NCI-H345 (cell line): ENCODE measurements at places on chromosomes 11 and 22.

DNA sequence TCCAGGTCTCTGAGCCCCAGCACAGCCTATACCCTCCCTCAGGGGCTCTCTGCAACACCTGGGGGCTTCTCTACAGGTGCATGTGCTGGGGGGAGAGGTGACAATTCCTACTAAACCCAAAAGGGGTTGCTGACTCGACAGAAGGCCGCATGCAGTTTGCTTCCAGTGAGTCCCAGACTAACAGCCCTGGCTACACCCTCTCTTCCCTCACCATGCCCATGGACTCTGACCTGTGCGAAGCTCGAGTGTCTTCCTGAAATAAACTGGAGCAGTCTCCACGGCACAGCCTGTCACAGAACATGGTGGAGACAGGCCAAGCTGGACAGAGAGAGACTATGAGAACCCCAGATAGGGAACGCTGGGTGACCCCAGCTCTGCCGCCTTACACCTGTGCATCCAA is 16.6 kb downstream of the PLEKHA7 start:
- no peak for DNase-seq

DNA sequence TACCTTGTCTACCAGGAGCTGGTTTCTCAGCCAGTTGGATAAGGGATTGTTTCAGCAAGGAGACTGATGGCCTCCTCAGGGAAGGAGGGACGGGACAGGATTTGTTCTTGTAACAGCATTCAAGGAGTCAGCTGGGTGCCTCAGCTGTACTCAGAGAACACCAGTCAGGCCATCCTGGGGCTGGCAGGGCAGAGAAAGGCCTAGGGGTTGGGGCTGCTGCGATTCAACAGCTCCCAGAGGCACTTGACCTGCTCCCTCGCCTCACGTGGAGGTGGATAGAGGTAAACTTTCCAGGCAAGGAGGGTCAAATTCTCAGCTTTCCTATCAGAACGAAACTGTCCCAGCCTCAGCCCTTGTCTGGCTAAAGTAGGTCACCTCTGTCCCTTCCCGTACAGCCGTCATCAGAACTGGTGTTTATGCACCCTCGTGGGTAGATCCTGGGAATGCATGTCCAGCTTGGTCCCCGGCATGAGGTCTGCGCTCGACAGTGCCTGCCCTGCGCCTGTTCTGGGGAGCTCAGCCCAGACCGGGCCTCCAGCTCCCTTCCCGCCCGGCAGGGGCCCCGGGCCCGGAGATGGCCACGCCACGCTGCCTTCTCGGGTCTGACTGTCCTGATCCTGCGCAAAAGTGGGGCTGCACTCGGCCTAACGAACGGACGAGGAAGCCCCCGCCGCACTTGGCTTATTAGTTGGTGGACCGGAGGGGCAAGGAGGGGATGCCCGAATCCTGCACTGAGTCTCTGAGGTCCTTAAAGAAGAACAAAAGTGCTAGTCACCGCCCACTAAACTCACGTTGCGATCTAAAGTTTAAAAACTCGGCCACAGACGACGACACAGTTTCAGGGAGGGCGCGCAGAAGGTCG is 762 bp upstream of the CCDC134 start:
- no peak for DNase-seq

GRCh38 chr11:33656768-33657167 is 43.9 kb downstream of the C11orf91 start:
- DNase-seq: no peak

GRCh38 chr22:39617342-39617741 is 46.8 kb downstream of the CACNA1I start:
- no peak for DNase-seq

DNA sequence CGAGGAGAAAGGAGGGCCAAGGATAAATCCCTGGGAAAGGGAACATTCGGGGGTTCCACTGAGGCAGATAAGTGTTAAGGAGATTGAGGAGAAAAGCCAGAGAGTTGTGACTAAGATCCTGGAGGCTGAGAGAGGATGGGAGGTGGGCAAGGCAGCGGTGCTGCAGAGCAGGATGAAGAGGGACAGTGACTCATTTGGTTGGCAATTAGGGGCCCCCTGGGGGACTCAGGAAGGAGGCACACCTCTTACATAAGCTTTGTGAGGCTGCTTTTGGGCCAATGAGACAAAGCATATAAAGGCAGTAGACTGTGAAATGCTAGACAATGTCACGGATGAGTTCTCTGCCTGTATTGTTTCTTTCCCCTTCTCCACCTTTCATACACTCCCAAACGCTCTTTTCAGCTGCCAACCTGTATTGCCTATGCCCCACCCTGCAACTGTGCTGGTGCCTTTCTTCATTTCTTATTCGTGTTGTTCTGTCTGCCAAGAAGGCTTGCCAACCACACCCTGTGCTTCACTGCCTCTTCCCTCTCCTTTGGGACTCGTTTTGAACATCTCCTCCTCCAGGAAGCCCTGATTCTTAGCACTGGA is 246.8 kb upstream of the KIRREL3 start:
- DNase-seq: peak; percentile 97

DNA sequence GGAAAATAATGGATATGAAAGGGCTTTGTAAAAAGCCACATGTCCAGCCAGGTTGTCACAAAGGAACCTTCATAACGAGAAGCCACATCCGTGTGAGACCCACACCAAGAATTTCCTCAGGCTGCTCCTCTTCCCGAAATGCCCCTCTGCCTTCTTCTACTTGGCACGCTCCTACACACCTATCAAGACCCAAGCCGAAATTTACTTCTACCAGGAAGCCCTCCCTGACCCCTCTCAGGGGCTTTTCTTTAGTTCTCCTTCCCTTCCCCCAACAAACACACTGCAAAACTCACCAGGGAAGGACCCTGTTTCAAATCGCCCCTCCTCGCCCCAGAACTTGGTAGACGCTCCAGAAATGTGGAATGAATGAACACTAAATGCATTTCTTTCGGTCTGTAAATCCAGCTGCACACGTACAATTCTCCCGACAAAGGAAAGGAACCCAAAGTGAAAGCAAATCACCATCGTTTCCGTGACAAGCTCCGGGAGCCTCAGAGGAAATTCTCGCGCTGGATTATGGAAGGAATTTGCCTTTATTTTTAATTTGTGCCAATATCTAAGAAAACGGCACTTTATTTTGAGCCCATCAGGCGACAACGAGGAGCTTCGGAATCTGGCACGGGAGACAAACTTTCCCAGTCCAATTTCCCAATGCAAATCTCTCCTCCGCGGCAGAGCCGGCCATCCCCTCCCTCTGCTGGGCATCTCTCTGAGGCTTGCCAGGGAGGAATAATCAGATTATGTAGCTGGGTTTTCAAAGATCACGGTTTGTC is 13.2 kb upstream of the SHISAL1 start:
- no peak for DNase-seq

DNA sequence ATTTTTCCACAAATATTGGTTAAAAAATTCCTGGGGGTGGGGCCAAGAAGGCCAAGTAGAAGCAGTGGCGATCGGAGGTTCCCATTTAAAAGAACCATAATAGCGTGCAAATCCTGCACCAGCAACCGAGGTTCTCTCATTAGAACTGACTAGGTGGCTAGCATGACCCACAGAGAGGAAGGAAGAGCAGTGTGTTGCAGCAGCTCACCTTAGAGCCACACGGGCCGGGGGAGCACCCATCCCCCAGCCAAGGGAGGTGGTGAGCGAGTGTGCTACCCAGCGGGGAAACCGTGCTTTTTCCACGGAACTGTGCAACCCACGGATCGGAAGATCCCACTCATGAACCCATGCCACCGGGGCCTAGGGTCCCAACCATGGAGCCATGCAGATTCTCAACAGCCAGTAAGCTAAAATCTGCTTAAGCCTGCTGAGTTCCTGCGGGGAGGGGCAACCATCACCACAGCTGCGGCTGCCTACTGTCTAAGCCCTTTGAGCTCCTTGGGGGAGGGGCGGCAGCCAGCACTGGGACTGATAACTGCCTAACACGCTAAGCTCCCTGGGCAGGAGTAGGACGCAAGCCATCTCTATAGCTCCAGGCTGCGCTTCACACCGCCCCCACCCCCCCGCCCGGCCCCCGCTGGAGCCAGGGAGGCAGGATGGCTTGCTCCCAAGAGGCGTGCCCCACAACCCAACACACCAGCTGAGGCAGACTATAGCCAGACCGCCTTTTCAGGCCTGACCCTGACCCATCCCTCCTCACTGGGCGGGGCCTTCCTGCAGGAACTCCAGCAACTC is 21.0 kb upstream of the HTATIP2 start:
- DNase-seq: no peak

DNA sequence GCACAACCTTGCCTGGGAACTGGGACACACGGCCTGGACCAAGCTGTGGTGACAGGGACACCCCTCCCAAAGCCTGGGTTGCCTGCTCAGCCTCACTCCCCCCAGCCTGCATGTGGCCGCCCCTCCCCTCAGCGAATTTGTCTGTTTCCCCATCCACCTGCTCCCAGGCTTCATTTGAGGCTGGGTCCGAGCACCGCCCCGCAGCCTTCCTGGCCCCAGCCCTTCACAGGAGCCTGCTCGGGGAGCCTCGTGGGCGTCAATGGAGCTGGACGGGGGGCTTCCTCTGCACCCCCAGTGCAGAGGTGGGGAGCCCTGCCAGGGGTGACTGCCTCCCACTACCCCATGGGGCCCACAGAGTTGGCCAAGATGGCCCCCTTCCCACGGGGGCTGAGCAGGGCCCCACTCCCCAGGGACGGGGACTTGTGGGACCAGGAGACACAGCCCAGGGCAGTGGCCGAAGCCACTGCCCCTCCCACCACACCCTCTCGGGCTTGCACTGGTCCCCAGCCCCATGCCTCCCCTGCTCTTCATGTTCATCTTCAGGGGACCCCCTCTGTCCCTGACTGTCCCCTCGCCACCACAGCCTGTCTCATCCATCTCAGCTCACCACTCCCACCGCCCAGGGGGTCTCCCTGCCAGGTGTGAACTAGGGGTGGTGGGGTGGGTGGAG is 91.7 kb downstream of the WNT7B start:
- DNase-seq: no peak
